ENCODE measurements at places on chromosomes 7 and 10.

DNA sequence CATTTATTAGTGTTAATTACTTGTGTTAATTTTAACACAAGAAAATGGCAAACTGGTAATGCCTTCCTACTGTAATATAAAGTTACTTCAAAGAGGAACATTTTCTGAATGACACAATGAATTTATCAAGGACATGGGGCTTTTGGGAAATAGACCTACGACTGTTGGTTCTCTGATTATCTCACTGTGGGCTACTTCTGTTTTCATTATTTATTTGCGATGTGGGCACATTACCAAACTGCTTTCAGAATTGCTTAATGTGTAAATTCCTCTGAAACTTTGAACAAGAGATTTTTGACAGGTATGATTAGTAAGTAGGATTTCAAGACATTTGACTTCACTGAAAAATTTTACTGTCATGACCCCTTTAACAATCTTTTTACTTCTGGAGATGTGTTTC is 535.6 kb downstream of the CNTNAP2 start:
- no peak for DNase-seq

- no peak for DNase-seq
Measured at GRCh38 chr10:19347621-19348020, 299.0 kb downstream of the MALRD1 start.

GRCh38 chr7:81482600-81483186 is 287.2 kb downstream of the HGF start:
- DNase-seq, result no peak

GRCh38 chr7:82507365-82507975 is 63.9 kb upstream of the CACNA2D1 start:
- DNase-seq, result no peak

DNA sequence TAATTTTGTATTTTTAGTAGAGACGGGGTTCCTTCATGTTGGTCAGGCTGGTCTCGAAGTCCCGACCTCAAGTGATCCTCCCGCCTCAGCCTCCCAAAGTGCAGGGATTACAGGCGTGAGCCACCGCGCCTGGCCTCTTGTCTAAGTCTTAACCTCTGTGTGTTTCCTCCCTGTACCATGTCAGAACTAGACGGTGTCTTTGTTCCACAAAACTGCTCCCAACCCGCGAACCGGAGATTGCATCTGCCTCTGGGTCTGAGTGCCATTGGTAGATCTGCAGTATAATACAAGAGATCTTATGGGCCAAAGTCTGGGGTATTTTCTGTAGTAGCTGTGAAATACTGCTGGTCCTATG is 1.3 kb upstream of the EEF1AKMT2 start:
- DNase-seq, result no peak

GRCh38 chr10:42654419-42654818 is 16.0 kb upstream of the ZNF33B start:
- no peak for DNase-seq
